ENCODE measurements at places on chromosomes 7 and 10.

DNA sequence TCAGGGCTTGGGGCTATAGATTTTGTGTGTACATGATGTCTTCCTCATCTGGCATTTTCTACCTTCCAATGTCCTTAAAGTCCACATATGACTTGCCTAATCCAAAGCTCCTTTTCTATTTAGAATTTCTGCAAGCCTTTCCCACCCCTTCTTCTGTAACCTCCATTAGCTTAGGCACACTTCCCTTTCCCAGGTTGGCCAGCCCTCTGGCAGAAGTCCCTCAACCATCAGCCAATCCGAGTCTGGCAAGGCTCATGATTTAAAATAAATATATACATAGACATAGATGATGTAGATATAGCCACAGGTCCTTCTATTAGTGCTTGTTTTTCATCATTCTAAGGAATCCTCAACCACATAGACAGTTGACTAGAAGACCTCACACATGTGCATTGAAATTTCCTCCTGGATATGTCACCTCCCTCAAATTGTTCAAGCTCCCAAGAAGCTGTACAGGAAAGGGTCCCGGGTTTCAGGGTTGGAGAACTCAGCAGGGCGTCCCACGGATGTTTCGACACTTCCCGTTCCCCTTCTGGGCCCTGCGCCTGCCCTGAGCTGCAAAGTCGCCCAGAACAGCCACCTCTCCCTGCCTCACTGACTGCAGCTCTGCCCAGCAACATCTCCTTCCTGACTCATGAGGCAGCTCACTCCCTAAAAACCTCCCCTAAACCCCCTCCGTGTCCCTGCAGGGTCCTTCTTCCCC is 20.4 kb upstream of the PIK3AP1 start:
- DNase-seq = no peak

DNA sequence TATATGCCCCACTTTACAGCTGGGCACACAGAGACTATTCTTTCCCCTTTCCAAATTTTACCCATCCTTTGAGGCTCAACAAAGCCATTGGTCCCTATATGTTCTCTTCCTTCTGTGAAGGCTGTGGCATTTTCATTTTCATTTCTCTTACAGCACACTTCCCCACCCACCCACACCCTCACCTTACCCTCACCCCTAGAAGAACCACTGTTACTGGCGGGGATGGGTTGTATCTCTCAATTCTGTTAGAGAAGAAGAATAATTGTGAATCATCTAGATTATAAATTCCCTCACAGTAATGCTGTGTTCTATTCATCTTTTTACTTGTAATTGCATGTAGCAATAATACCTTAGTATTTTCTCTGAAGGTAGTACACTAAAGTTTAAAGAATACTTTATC is 10.2 kb upstream of the CCDC71L start:
- no peak for DNase-seq

DNA sequence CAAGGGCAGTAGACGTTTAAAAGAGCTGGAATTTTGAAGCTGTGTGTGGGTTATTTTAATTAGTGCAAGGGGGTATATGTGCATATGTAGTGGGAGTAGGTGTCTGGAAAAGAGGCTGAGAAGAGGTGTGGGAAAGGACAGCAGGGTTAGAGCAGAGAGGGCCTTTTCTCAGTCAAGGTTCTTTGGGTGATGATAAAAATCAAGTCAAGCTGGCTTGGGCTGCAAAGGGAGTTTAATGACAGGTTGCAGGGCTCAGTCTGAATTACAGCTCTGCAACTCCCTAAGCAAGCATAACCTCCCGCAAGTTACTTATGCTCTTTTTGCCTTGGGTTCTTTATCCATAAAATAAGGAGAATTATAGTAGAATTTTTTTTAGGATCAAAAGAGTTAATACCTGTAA is 83.5 kb downstream of the RELN start:
- DNase-seq = no peak

DNA sequence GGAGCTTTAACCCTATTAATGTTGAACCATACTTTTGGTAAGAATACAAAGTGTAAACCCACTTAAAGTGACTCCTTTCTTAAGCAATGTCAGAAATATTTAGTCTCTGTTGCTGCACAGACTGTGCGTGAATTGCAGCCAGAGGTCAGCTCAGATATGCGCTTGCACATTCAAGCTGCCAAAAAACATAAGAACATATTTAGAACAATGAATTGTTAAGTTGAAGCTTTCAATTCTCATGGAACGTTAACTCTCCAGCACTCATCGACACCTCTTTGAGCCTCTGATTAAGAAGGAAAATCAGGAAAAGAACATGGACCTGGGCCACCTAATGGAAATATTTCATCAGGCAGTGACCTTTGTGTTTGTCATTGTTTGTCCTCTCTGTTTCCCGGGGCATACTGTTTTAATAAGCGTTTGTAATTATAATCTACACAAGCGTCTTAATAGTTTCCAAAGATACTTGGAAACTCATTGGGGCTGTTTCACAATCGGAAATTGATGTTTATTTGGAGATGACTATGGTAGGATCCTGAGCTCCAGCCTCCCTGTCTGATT is 193.0 kb upstream of the CELF2 start:
- no peak for DNase-seq

DNA sequence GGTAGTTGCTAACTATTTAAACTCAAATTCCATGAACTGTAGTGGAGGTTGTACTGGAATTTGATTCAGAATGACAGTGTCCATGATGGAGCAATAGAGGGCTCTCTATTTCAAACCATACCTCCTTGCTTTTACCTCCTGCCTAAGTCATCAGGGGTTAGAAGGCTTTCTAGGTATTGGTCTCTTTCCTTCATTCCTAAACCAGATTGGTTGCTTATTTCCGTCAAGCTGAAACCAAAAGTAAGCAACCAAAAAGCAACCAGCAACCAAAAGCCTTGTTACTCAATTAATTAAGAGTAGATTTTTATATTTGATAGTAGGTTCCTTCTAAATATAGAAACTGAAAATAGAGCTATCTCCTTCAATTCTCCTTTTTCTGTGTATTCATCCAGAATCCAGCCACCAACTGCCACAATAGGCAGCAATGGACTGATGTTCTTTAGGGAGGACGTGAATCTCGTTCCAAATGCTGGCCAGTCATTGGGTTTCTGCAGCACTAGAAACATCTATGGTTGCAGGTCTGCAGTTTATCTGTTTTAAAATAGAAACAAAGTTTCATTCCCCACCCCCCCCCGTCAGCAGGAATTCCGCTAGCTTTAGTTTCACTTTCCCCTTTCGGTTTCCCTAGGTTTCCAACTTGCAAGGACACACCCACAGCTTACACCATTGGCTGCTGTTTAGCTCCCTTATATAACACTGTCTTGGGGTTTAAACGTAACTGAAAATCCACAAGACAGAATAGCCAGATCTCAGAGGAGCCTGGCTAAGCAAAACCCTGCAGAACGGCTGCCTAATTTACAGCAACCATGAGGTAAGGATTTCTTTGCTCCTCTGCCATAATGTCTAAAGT is at the start of gene IFIT1:
IFIT1 (plus strand) TSS at position 717 of the 850 bp plus-strand sequence; CDS start at position 807, 90 bp downstream.
- DNase-seq = peak; percentile 18

GRCh38 chr10:107718864-107719263 is 554.4 kb upstream of the SORCS1 start:
- DNase-seq = no peak

DNA sequence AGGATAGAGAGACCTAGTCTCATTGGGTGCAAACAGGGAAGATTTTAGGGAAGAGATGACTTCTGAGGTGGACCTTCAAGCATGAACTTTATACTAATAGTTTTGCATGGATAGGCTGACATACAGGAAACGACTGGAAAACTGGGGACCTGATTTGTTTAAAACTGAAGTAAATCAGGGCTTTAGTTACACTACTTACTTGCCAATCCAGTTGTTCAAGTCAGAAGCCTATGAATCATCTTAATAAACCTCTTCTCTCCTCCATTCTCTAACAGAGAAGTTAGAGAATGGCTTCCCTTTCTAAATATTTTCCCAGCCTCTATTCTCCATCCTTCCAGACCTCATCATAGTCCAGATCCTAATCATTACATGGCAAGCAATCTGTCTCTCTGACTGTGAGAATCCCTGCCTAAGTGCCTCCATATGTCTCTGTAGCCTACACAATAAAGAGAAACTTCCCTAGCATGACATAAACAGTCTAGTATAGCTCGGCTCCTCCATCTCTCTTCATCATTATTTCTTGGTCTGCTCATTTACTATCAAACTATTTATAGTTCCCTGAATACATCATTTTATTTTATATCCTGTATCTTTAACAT is 55.8 kb downstream of the PRKG1 start:
- no peak for DNase-seq

DNA sequence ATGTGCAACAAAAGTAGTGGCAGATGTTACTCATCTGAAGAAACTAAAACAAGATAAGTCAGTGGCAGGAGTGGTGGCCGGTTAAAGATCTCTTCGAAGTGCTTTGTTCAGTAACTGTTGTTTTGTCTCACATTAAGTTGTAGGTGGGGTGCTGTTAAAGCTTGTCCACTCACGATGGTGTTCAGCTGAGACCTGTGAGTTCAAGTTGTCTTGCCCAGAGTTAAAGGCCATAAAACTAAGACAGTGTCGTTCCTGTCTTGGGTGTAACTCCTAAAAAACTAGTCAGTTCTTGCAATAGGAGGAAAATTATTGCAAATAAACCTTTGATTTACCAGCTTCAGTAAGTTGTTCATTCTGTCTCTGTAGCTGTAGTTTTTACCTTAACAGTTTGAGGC is 857 bp upstream of the FOXP2 start:
- DNase-seq = no peak

GRCh38 chr7:87328281-87328680 is 17.2 kb upstream of the CROT start:
- no peak for DNase-seq

DNA sequence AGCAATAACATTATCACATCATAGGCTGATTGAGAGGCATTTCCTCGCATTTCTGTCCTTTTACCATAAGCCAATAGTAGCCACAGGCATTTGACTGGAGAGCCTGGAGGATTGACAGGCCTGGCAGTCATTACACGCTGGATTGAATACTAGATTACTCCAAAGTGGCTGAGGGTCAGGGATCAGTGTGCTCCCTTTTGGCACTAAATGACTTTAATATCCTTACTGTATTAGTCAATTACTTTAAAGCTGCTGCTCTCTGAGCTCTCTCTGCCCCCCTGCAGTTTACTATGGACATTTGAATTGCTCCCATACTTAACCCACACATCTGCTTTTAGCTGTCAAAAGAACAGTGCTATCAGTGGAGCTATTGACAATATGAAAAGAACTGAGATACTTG is 302.0 kb downstream of the TFEC start:
- DNase-seq = no peak

GRCh38 chr7:31079824-31080511 is 27.9 kb downstream of the ADCYAP1R1 start:
- no peak for DNase-seq

DNA sequence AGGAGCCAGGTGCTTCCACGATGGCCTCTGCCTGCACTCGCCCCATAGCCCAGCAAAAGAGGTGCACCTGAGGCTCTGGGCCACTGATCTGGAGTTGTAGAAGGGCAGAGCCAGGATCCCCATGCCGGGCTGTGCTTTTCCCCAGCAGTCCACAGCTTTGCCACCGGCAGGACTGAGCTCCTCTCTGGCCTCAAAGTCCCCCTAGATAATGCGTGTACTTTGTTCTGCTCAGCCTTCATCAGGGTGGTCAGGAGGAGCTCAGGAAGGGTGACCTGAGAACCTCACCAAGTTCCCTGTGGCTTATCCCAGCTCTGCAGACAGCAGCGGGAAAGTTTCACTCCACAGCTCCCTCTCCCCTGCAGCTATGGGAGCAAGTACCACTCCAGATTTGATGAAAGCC is 27.9 kb upstream of the UNC5B start:
- DNase-seq = no peak

GRCh38 chr7:129771201-129771927 is 159.8 kb downstream of the NRF1 start:
- no peak for DNase-seq

DNA sequence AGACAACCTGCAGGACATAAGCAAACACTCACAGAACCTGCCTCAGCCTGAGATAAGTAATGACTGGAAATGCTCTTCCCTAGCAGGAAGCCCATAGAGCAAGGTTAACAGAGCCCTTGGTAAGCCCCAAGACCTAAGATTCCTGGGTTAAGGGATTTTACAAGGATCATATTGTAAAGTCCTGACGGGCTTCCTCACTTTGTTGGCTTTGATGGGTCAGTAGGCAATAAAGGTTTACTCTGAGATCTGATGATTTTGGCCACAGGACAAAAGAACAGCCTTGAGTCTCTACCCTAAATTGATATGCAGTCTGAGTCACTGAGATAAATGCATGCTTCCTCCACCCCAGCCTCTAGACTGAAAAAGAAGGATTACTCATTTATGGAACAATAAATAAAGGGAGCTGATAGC is 270.8 kb downstream of the HTR7 start:
- DNase-seq = no peak

- DNase-seq = no peak
These were observed 62.5 kb upstream of the INSIG1 start for GRCh38 chr7:155234950-155235789.

- DNase-seq = no peak
These were observed 75.0 kb upstream of the SFMBT2 start for GRCh38 chr10:7485799-7486198.

DNA sequence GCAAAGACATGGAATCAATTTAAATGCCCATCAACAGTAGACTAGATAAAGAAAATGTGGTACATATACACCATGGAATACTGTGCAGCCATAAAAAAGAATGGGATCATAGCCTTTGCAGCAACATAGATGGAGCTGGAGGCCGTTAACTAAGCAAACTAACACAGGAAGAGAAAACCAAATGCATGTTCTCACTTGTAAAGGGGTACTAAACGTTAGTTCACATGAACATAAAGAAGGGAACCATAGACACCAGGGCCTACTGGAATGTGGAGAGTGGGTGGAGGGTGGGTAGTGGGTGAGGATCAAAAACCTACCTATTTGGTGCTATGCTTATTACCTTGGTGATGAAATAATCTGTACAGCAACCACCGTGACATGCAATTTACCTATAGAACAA is 78.4 kb upstream of the GSDME start:
- no peak for DNase-seq

DNA sequence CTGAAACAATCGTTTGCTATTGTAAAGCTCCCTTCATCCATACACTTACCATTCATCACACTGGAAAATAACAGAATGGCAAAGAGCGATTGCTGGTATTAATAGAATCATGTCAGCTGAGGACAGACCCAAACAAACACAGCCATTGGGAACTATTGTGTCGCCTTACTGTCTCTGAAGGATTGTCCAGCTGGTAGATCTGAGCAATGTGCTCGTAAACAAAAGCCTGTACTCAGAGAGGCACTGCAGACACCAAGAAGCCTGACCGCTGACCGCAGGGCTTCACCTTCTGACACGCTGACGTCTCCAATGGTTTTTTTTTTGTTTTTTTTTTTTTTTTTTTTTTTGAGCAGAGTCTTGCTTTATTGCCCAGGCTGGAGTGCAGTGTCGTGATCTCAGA is 151.0 kb upstream of the FRMD4A start:
- DNase-seq = no peak

GRCh38 chr10:58588673-58589265 is 76.1 kb downstream of the BICC1 start:
- DNase-seq = no peak

DNA sequence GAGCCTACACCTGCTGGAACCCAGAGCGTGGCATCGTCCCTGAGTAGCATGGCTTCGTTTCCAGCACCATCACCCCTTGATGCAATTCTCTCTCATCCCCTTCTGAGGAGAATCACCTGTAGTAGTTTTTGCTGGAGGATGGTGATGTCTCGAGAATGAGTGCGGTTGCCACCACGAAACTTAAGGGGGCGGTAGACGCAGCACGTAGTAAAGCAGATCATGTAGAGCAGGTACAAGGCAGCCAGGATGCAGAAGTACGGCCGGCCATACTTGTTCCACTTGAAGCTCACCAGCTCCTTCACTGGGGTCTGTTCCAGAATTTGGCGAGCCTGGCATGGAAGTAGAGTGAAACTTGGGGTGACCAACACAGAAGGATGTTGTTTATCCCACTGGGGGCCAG is 8.1 kb downstream of the TRPV5 start:
- no peak for DNase-seq

- DNase-seq = no peak
These were observed 283.5 kb downstream of the ARHGAP12 start for GRCh38 chr10:31644931-31645633.

Measured in stimulated activated CD8-positive, alpha-beta memory T cell treated with anti-CD3 and anti-CD28 coated beads, Interleukin-7, amount 100 ng/mL, for 1 hour (primary cell).